SW 1271 (cell line): ENCODE measurements at places on chromosomes 5 and 9.

DNA sequence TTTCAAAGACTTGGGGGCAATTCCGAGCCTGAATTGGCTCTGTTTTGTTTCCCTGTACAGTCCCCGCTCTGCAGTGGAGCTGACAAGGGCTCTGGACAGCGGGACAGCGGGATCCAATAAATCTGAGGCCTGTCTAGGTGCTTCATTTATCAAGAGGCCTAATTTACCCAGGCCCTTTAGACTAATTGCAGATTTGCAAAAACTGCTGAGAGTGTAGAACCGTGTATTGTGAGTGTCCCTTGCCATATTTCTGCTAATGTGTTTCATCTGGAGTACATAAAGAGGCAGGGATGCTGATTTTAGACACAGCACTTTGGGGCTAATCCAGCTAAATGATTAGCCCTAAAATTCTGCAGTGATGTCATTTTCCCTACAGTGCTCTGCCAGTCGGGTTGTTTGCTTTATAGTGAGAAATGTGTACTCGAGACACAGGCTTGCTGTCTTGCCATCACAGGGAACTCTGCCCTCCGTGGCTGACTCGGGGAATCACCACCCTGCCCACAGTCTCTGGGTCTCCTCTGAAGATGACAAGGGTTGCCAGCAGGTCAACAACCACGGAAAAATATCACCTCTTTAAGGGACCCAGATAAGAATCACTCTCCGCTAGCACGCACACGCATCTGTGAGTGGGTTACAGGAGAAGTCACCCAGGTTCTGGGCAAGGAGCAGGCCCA is 592.0 kb downstream of the BNC2 start:
- DNase-seq = no peak

DNA sequence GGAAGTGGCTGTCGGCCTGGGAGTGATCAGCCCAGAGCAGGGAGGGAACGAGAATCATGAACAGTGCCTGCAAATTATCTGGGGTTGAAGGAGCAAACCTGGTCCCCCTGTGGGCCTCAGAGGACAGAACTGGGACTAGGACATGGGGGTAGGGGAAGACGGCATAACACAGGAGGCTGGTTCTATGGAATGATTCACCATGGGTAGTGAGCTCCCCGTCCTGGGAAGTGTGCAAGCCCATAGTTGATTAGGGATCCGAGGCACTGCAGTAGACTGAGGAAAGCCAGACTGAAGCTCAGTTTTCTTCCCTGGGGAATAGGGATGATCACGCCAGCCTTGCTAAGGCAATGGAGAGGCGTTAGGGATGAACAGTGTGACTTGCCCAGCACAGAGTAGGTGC is 5.6 kb downstream of the ADGRD2 start:
- no peak for DNase-seq

- no peak for DNase-seq
Measured at GRCh38 chr9:72943844-72944462, 8.9 kb downstream of the ALDH1A1 start.

DNA sequence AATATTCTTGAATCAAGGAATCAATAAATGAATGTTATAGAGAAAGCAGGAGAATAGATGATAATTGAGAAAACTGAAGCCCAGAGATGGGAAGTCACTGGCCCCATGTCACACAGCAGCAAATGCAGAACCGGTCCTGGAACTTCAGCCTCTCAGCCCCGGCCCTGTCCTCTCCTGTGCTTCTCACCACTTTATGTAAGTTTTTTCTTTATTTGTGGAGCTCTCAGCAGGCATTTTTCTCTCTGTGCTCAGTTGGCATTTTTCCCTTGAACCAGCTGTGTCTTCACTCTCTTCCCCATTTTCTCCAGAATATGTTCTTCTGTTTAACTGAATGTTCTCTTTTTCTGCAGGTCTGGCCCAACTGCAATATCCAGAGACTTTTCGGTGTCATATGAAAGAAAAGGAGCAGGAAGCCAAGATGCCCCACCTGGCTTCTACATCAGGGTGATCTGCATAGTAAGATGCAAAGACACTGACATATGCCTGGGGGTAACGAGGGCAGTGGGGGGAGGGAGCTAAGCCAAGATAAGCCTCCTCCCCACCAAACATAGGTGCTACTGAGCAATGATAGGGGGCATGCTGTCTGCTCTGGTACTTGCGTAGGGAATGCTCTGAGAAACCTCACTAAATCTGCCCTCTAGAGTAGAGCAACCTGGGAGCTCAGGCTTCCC is 12.8 kb upstream of the LCP2 start:
- DNase-seq = no peak

DNA sequence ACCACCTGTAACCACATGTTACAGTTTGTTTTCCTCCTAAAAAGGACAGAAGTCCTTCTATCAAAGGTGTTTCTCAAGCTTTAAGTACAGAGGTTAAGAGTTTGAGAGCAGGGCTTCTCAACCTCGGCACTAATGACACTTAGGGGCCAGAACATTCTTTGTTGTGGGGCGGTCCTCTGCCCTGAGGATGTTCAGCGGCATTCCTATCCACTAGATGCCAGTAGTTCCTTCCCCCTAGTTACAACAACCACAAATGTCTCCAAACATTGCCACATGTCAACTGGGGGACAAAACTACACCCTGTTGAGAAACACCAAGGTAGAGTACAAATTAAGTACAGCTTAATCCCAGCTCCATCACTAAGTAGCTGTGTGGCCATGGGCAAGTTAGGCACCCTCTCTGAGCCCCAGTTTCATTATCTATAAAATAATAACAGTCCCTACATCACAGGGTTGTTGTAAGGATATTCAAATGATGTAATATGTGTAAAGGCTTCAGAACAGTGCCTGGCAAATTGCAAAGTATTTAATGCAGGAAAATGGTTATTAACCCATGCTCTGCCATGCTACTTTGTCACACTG is 44.6 kb downstream of the PIP5K1B start:
- no peak for DNase-seq

- DNase-seq = no peak
Measured at GRCh38 chr9:136306211-136307208, 2.6 kb upstream of the CCDC187 start.

DNA sequence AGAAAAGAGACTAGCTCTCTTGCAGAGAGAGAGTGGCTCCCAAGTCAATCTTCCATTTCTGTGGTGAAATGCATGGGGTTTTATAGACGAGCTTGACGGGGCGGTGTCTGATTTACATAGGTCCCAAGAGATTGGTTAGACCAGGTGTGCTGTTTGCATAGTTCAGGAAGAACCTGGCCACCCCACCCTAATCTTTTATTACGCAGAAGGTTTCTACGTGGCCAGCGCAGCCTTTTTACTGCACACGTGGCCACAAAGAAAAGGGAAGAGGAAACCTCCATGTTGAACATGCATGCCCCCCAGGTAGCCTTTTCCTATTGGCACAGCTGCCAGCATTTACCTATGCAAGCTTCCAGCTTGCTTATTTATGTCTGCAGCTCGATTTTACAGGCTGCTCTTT is 92.1 kb downstream of the CAVIN4 start:
- DNase-seq = no peak

- DNase-seq = no peak
Measured at GRCh38 chr5:43034591-43034968, 5.5 kb downstream of the ANXA2R start.

GRCh38 chr5:140725799-140726471 is 25.7 kb downstream of the ZMAT2 start:
- peak; percentile 46 for DNase-seq

GRCh38 chr5:167965710-167966109 is 325.7 kb upstream of the WWC1 start:
- no peak for DNase-seq

GRCh38 chr5:53733853-53734252 is 173.4 kb downstream of the NDUFS4 start:
- no peak for DNase-seq

DNA sequence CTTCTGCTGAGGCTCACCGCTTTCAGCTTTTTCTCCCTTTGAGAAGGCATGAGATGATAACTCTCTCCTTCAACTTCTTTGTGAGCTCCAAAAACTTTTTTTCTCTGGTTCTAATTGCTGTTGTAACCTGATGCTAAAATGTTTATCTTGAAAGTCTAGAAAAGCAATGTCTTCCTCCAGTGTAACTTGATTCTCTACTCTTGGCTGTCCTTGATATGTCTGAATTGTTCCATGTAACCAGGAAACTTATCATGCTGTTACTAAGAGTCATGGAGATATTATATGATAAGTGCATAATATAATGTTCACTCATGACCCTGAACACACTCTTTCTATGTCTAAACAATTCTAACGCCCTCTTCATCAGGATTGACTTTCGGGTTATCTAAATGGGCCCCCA is 128.0 kb upstream of the ABCA1 start:
- no peak for DNase-seq

GRCh38 chr5:142630927-142631539 is 54.9 kb downstream of the FGF1 start:
- DNase-seq = no peak

DNA sequence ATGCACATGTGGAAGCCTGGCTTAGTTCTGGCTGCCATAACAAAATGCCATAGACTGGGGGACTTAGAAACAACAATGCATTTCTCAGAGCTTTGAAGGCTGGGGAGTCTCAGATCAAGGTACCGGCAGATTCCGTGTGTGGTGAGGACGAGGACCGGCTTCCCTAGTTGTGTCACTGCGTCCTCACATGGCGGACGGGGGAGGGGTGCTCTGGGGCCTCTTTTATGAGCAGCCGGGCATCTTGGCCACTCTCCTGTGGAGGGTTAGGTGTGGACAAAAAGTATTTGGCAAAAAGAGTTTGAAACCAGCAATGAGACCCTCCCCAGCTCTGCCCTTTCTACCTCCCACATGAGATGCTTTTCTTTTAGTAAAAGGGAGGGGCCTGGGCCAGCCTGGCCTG is 118.5 kb upstream of the LPCAT1 start:
- no peak for DNase-seq

DNA sequence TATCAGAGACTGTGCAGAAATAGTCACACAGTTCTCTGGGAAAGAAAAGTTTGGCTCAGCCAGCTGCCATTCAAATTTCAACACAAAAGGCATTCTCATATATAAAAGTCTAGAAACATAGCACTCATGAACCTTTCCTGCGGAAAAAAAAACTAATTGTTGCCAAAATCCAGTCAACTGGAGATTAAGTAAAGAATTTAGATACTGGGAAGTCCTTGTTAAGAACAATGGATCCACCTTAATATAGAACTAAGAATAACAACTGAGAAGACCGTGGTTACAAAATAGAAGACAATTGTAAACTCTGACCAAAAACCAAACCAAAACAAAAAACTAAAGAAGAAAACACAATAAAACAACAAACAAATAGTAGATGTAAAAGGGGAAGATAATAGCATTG is 238.8 kb upstream of the PCSK5 start:
- no peak for DNase-seq

DNA sequence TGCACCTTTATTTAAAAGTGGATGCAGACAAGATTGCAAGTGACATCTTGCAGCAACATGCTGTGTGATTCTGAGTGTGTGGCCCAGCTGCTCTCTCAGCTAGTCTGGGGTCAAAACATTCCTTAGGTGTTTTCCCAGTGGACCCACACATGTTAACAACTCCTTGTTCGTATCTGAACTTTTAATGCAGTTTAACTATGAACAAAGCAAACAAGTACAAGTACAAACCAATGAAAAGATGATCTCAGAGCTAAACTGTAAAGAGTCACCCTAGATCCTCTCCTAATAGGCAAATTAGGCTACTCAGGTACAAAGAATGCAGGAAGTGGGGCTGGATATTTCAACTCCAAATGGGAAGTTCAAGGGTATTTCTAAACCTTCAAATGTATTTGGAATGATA is 108.4 kb downstream of the ENTREP1 start:
- DNase-seq = no peak

GRCh38 chr5:1004461-1005248 is 3.9 kb upstream of the NKD2 start:
- DNase-seq = peak; percentile 63

- DNase-seq = no peak
Measured at GRCh38 chr9:116859763-116860162, 172.7 kb downstream of the TRIM32 start.

- no peak for DNase-seq
Measured at GRCh38 chr9:10843151-10843550, 230.3 kb upstream of the PTPRD start.

DNA sequence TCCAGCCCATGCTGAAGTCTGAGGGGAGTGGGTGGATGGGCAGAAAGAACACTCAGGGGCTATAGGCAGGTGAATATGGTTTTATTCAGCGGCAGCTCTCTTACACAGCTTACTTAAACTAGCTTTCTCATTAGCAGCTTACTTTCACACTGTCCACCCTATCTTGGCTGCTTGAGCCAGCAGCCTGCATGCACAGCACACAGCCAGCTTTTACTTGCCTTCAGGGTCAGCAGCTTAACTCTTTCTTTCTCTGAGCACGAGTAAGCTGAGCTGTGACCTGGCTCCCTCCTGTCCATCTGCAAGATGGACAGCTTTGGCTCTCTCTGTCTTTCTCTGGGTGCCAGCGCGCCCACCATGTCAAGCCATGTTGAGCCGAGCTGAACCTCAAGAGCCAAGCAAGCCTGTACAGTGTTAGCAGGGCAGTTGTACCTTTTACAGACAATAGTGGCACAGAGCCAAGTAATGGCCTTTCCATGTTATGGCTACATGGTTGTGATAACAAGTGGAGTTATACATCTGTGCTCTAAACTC is 1054.9 kb downstream of the PTPRD start:
- DNase-seq = no peak

DNA sequence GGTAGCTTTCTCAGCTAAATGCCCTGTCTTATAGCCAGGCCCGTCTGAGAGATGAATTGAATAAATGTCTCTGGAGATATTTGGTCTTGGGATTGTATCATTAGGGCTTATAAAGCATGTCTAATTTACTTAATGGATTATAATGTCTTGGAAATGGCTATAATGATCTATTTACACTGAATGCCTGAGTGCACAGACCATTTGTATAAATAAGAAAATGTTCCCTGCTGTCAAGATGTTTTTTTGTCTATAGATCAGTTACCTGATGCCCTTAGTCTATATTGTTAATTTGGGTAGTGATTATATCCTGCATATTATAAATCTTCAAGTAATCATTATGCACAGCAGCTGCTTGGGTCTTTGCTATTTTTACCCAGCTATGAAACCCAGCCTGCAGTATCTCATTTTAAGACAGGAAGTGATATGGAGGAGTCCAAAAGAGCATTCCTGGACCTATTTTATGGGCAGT is 112.9 kb upstream of the ACTBL2 start:
- no peak for DNase-seq

GRCh38 chr9:1996156-1996555 is 19.0 kb upstream of the SMARCA2 start:
- no peak for DNase-seq

GRCh38 chr9:35903049-35903448 is 3.0 kb upstream of the HRCT1 start:
- DNase-seq = no peak

GRCh38 chr5:32388432-32389129 is 56.0 kb downstream of the ZFR start:
- DNase-seq = no peak

- DNase-seq = no peak
Measured at GRCh38 chr5:16744164-16744880, 127.5 kb upstream of the RETREG1 start.

GRCh38 chr5:68271124-68271523 is 55.6 kb downstream of the PIK3R1 start:
- DNase-seq = no peak
